ENCODE measurements at places on chromosomes 3 and 15.

- no peak for DNase-seq
Measured at GRCh38 chr3:127529346-127530188, 61.0 kb downstream of the TPRA1 start.

DNA sequence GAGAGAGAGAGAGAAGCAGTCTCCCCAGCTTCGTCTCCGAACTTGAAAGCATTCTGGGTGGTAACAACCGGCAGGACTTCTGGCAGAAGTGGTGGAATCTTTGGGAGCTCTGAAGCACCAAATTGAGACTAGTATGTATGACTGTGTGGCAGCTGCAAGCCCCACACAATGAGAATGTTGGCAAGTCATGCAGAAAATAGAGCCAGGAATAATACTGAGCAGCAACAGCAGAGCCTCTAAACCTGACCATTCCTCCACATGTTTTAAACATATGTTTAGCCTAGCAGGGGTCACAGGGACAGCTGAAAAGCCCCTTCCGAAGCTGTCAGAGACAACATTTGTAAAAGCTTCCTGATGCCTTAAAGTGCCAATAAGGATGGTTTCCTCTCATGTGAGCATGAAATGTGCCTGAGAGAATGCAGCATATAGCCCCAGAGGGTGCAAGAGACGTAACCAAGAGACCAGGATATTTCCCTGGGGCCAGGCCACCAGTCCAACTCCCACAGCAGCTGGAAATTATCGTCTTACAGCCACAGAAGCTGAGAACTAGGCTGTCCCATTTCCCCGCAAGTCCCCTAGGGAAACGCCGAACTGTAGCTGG is 178.6 kb upstream of the CCDC54 start:
- DNase-seq = no peak

- DNase-seq = no peak
Measured at GRCh38 chr15:95075792-95076677, 844.7 kb downstream of the MCTP2 start.

DNA sequence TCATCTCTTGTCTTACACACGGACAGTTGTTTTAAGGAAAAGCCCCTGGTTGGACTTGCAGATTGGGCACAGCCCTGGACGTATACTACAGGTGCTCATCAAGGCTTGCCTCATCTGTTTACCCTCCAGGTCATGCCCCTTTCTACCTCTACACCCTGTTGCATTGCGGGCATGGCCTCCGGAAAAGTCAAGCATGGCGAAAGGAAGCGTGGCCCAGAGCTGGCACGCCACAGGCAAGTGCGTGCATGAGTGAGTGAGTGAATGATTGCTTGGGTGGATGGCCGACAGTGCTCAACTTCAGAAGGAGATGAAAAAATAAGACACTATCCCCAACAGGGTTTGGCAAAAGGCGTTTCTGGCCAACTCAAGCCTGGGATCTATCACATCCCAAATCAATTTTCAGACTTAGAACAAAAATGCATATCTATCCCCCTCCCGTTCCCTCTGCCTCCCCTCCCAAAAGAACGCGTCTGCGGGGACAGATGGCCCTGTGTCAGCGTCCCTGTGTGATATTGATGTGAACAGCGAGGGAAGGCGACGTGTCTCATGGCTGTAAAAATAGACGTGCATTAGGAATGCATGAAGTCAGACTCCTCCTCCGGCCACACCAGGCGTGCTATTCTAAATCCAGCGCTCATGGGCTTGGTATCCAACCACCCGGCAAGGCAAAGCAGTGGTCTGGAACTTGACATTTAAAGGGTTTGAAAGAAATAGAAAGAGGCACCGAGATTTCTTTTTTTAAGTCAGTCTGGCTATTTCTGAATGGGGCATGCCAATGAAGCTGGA is 96.0 kb downstream of the RPLP1 start:
- no peak for DNase-seq

DNA sequence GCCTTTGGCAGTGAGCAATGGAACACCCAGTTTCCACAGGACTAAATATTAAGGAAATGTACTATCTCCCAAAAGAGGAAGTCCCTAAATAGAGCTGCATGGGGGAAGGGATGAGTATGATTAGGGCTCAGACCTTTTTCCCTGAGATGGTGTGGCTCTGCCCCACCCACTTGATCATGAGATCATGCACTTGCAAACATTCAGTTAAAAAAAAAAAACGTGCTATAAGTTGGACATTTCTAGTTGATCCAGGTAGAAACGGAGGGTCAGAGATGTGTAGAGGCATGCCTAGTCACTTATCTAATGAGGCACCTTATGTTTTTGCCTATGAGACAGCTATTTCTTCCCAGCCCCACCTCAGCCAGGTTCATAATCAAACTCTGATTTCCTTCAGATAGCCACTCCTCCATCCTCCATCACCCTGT is 24.5 kb upstream of the SSR3 start:
- no peak for DNase-seq

- DNase-seq = no peak
Measured at GRCh38 chr3:177451864-177452830, 254.9 kb upstream of the TBL1XR1 start.

GRCh38 chr3:187985647-187986046 is 168.3 kb upstream of the LPP start:
- no peak for DNase-seq

GRCh38 chr3:9404680-9405079 is 7.3 kb downstream of the SETD5 start:
- DNase-seq = no peak

DNA sequence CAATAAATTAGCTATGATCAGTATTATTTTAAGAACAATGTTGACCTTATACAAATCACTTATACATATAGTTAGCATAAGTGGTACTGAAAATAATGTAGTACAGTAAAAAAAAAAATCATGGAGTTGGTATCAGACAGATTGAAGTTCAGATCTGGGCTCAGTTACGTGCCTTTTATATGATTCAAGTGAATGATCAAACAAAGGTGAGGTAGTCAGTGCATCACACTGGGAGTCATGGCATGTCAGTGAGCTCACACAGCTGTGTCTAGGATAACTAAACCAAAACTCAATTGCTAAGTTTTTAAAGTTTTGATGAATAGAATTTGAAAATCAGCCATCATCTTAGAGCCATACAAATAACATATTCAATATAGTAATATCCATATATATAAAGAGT is 11.2 kb upstream of the CCR8 start:
- no peak for DNase-seq

DNA sequence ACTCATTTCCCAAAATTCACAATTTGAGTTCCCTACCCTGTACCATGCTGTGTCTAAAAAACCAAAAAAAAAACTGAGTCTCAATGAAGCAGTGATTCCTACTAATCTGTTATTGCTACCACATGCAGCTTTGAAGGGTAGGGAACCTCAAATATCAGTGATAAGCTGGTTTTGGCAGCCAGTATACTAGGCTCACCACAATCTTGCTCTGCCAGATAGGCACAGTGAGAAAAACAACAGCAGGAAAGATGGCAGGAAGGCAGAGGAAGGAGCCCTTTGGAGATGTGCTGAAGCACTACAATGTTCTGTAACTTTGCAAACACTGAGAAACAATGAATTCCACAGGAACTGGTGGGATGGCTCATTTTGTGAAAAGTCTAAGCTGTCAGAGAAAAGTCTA is 96.9 kb upstream of the UBP1 start:
- no peak for DNase-seq

GRCh38 chr3:141268791-141269190 is 37.2 kb downstream of the PXYLP1 start:
- no peak for DNase-seq

DNA sequence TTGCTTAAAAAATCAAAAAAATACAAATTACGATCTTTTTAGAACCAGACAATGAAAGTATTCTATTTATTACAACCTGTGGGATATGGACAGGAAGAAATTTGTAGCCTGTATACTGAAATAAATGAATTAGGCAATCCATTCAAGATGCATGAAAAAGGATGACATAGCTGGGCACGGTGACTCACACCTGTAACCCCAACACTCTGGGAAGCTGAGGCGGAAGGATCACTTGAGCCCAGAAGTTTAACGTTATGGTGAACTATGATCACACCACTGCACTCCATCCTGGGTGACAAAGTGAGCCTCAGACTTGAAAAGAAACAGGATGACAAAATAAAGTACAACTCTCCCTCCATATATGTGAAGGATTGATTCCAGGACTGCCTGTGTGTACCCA is 74.1 kb downstream of the MSL2 start:
- DNase-seq = no peak

DNA sequence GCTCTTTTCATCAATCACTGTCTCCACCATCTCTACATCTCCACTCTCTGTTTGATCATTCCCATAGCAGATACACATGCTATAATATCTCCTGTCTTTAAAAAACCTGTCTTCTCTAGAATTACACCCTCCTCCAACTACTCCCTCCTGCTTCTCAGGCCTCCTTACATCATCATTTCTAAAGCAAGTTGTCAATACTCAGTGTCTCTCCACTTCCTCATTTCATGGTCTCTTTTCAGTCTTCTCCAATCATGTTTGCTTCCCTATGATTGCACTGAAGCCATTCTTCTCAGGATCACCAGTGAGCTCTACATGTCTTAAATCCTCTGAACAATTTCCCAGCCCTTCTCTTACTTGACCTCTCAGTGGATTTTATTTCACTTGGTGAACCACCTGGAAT is 87.0 kb upstream of the ZNF280D start:
- no peak for DNase-seq

- no peak for DNase-seq
Measured at GRCh38 chr3:131690800-131691199, 188.0 kb upstream of the MRPL3 start.

All from stimulated activated CD8-positive, alpha-beta memory T cell treated with anti-CD3 and anti-CD28 coated beads, Interleukin-15, amount 100 ng/mL, for 24 hours (primary cell).